Tibial artery (tissue), 4 donors: ENCODE measurements at places on chromosomes 2 and 18.
A peak's percentile ranks its signal among the peaks of the same experiment; 100 is the strongest.

- no peak overlapping the region for H3K27ac ChIP-seq
- H3K36me3 ChIP-seq = no peaks in the 10 kb centered on the region
- H3K4me1 ChIP-seq = no peaks in the 10 kb centered on the region
- H3K4me3 ChIP-seq = no peak overlapping the region
- no peak for DNase-seq
Measured at GRCh38 chr18:55927831-55928230, 339.8 kb upstream of the TCF4 start.

DNA sequence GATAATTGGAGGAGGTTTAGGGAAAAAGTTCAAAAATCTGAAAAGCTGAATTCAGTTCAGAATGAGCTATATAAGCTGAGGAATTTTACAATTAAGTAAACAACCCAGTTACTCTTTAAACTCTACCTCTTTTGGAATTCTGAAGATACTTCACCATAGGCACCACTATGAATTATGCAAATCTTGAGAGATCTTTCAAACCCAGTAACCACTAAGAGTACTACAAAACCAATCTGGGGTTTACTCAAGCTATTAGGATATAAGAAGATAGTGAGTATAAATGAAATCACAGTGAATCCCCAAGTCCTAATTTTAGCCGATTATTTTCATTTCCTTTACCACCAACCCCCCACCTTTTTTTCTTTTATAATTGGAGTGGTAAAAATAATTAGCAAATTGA, 6.0 kb upstream of the CTLA4 start:
- no peak overlapping the region for H3K4me3 ChIP-seq
- H3K27me3 ChIP-seq = no peaks in the 10 kb centered on the region
- no peaks in the 10 kb centered on the region for H3K36me3 ChIP-seq
- no peaks in the 10 kb centered on the region for H3K4me1 ChIP-seq
- DNase-seq = no peak

- H3K4me3 ChIP-seq = no peak overlapping the region
- no peaks in the 10 kb centered on the region for H3K27me3 ChIP-seq
- DNase-seq = no peak
- peaks cover 15% of the 10 kb centered on the region for H3K4me1 ChIP-seq
- no peak overlapping the region for H3K27ac ChIP-seq
- no peaks in the 10 kb centered on the region for H3K36me3 ChIP-seq
Measured at GRCh38 chr2:114400890-114401289, 41.6 kb upstream of the DPP10 start.

DNA sequence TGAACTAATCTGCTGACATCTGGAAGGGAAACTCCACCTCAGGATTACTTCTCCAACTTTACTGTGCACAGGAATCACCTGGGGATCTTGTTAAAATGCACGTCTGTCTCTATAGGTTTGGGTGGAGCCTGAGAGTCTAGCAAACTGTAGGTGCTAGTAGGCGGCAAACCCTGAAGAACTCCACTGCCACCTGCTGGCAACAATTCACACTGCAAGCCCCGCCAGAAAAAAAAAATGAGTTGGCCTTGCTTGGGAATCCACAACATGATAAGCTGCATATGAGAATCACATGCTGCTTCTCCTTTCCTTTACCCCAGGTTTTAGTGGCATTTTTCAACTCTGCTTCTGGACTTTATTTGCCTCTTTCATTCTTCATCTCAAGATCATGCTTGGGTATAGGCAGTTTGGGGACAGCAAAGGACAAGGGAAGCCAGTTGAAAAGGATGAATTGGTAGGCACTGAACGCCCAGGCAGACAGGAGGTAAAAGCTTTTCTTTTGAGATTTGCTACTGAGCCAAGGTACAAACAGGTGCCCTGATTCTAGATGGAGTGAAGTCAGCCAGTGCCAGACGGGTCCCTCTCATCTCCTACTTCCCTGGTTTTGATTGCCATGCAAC, 88.8 kb downstream of the VIT start:
- DNase-seq = no peak
- H3K36me3 ChIP-seq = no peaks in the 10 kb centered on the region
- H3K4me1 ChIP-seq = no peaks in the 10 kb centered on the region
- no peak overlapping the region for H3K27ac ChIP-seq
- no peaks in the 10 kb centered on the region for H3K27me3 ChIP-seq
- no peak overlapping the region for H3K4me3 ChIP-seq

DNA sequence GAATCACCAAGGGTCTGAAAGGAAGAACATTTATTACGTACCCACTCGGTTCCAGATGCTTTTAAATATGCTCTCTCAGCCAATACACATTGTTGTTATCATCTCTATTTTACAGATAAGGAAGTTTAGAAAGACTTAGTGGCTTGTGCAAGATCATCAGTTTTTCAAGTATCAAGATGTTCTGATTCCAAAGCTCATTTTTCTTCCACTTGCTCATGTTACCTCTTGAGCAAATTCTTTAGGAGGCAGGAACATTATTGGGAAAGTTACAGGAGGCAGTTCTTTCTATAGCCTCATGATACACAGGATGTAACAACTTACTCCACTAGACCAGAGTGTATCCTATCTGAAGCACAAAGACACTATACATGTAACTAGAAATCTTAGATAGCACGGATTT, 65.0 kb upstream of the MMADHC start:
- H3K27me3 ChIP-seq = no peaks in the 10 kb centered on the region
- H3K4me1 ChIP-seq = no peaks in the 10 kb centered on the region
- no peak overlapping the region for H3K27ac ChIP-seq
- no peak overlapping the region for H3K4me3 ChIP-seq
- no peak for DNase-seq
- H3K36me3 ChIP-seq = no peaks in the 10 kb centered on the region

GRCh38 chr18:3710712-3711301, 260.8 kb downstream of the TGIF1 start:
- no peak overlapping the region for H3K27ac ChIP-seq
- no peak overlapping the region for H3K4me3 ChIP-seq
- H3K36me3 ChIP-seq = no peaks in the 10 kb centered on the region
- peaks cover 5% of the 10 kb centered on the region for H3K4me1 ChIP-seq
- H3K27me3 ChIP-seq = no peaks in the 10 kb centered on the region

DNA sequence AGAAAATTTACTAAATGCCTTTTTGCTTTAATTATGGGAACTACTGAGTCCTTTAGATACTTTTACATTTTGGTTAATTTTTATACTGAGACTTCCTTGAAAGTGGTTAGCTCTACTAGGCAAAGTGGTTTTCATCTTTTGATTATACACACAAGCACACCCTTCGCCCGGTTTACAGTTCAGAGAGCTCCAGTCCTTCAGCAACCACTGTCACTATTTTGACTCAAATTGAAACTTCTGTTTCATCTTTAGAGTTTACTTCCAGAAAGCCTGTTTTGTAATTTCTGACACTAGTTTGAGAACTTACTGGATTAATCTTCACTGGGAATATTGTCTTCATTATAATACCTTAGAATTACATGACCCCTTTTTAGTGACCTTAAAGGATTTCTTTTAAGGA, 140.3 kb upstream of the FOSL2 start:
- H3K4me3 ChIP-seq = no peak overlapping the region
- H3K27me3 ChIP-seq = no peaks in the 10 kb centered on the region
- H3K27ac ChIP-seq = no peak overlapping the region
- no peak for DNase-seq
- H3K4me1 ChIP-seq = peaks cover 7% of the 10 kb centered on the region

GRCh38 chr2:203040966-203041521, 26.4 kb downstream of the NBEAL1 start:
- no peak overlapping the region for H3K4me3 ChIP-seq
- H3K27me3 ChIP-seq = no peaks in the 10 kb centered on the region
- peak overlapping the region; percentile 11 for H3K27ac ChIP-seq
- peaks cover 4% of the 10 kb centered on the region for H3K36me3 ChIP-seq
- DNase-seq = no peak

GRCh38 chr18:23662309-23663263, at the start of gene ANKRD29:
Gene ANKRD29, minus strand, starts transcription at chr18:23662911. Its CDS starts 181 bp downstream, at chr18:23662730.
- peaks cover 13% of the 10 kb centered on the region for H3K4me1 ChIP-seq
- H3K27me3 ChIP-seq = peaks cover 14% of the 10 kb centered on the region
